ENCODE measurements at places on chromosomes 3 and 15.

- DNase-seq, result no peak
Observed at GRCh38 chr3:9247941-9248521, 1.4 kb downstream of the SRGAP3 start.

- DNase-seq, result no peak
Observed at GRCh38 chr3:131141770-131142169, 115.1 kb downstream of the NEK11 start.

- no peak for DNase-seq
Observed at GRCh38 chr3:129605922-129606635, 397 bp downstream of the PLXND1 start.

DNA sequence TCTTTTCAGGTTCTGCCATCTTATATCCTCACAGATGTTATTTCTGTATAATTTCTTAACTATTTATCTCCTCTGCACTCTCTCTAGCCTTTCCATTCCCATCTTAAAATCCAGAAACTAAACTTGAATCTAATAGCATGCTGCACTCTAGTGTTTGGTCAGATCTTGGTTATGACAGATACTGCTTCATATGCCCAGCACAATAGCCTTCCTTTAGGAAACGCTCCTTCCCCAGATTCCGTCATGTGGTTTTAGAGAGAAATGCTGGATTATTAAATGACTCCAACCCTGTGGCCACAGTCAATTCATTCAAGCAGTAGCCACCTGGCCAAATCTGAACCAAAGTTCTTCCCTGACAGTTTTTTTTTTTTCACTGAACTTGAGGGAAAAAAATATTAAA, 19.4 kb downstream of the RASGRP1 start:
- no peak for DNase-seq

DNA sequence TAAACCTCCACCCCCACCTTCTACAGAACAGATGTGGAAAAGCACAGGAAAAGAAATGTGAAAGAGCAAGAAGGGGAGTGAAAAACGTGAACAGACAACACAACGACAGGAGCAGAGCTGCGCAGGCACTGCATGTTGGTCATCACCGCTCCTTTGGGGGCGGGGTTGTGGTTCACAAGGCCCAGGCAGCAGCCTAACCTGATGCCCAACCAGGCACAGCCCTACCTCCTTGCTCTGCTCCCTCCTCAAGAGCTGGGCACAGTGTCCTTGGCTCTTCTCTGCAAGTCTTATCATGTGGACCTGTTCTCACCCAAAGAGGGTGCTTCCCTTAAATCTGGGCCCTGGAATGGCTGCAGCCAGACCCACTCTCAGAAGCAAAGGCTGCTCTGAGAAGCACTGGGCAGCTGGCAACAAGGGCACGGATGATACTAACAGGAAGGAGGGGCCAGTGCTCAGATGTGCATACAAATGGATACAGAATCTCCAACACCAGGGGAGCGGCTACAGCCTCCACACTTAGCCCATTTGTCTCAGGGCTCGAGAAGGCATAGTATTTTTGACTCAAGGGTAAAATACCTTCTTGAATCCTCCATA, 64.6 kb downstream of the DHX30 start:
- DNase-seq, result no peak

Data from GM23338 (cell line).